ENCODE measurements at places on chromosomes 1 and 21.

- no peak for ATAC-seq
Measured at GRCh38 chr1:24105368-24106160, 6.4 kb downstream of the MYOM3 start.

DNA sequence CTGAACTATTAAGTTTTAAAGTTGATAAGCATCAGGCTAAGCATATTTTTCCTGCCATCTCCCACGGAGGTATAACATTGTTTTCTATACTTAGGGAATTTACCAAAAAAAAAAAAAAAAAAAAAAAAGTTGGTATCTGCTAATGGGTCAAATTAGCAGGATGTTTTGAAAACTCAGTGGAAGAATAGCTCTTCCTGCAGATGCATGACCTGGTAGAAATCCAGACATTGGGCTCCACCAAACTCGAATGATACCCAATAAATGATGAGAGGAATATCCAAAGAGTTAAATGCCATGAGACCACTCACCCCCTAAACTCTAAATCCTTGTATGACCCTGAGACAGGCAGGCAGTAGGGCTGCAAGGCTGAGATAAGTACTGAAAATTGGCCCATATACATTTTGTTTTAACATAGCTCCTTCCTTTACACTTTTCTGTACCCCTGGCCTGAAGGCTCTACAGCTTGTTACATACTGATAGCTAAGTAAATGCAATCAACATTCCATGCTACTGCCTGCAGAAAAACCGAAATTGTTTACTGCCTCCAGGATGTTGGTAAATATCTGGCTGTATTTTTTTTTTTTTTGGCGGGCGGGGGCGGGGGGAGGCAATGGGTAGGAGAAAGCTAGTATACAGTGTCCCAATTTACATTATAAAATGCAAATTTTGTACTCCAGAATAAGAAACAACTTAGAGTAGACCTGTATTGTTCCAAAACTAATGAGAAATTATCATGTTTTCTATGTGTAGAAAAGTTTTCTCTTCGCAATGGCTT, 57.6 kb downstream of the NFIA start:
- no peak for ATAC-seq

GRCh38 chr21:32496568-32496967, 84.1 kb downstream of the EVA1C start:
- ATAC-seq, result no peak

- ATAC-seq, result no peak
Measured at GRCh38 chr1:163395790-163396189, 74.0 kb downstream of the NUF2 start.

DNA sequence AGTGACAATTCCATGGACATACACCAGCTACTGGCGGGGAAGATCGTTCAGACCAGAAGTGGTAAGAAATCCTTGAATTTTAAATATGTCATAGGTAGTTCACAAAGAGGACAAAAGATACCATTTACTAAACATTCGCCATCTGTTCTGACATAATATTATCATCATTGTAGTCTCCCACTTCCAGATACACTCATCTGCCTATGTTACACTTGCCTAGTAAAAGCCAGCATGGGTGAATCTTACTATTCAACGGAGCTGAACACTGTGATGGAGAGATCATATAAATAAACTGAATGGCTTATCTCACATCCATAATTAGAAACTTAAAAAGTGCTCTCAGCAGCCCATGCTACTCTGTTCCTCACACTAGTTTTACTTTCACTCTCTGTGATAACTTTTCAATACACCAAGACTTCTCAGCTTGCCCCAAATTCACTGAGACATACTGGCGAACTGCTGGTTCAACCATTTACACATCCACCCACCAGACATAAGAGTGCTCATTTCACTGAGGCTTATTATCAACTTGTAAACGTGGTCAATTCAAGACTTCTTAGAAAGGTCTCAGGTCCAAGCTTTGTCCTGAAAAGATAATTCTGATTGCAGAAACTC, 463 bp upstream of the PRRC2C start:
- ATAC-seq, result peak; percentile 10

GRCh38 chr1:172162236-172162635, 258.2 kb upstream of the C1orf105 start:
- ATAC-seq, result no peak

Data from motor neuron (in vitro differentiated cells).